ENCODE measurements at places on chromosomes 7 and 10.

GRCh38 chr10:133088956-133089800 lies 1.5 kb downstream of the ADGRA1 start:
- DNase-seq: no peak

DNA sequence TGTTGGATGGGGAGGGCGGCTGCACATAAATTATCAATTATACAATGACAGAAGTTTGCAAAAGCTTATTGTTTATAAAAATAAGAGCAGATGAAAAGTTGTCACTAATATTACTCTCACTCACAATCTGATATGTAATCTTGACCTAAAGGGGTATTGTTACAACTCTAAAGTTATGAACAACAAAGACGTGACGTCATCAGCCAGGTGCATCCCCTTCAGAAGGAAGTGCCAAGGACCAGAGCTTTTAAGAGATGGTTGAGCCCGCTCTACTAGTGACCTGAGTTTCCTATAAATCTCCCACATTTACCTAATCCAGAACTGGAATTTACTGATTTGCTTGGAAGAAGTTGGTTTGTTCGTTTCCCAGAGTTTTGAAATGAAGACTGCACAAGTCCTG lies 247.7 kb upstream of the MGMT start:
- DNase-seq: no peak

DNA sequence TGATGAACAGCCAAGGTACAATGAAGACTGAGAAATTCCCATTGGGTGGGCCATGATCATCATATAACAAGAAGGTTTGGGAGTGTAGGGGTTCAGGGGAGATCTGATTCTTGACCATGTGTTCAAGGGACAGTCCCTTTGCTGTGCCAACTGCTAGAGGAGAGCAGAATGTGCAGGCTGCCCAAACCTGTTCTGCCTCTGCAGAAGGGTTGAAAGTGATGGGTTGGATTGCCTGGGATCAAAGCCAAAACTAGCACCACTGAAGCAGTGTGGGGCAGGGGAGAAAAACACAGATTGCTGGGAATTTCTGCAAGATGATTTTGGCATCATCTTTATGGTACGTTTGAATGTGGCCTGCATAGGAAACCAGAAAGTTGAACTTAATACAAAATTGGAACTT lies 303.9 kb downstream of the OTUD1 start:
- no peak for DNase-seq

- DNase-seq: peak; percentile 54
Observed at GRCh38 chr10:102419269-102420180, 940 bp upstream of the PSD start.

All from stimulated activated CD4-positive, alpha-beta T cell treated with anti-CD3 and anti-CD28 coated beads, Interleukin-12 subunit alpha, Interleukin-12 subunit beta, amount 100 ng/mL, for 24 hours (primary cell).